NCI-H1694 (cell line): ENCODE measurements at places on chromosomes 16 and 17.

DNA sequence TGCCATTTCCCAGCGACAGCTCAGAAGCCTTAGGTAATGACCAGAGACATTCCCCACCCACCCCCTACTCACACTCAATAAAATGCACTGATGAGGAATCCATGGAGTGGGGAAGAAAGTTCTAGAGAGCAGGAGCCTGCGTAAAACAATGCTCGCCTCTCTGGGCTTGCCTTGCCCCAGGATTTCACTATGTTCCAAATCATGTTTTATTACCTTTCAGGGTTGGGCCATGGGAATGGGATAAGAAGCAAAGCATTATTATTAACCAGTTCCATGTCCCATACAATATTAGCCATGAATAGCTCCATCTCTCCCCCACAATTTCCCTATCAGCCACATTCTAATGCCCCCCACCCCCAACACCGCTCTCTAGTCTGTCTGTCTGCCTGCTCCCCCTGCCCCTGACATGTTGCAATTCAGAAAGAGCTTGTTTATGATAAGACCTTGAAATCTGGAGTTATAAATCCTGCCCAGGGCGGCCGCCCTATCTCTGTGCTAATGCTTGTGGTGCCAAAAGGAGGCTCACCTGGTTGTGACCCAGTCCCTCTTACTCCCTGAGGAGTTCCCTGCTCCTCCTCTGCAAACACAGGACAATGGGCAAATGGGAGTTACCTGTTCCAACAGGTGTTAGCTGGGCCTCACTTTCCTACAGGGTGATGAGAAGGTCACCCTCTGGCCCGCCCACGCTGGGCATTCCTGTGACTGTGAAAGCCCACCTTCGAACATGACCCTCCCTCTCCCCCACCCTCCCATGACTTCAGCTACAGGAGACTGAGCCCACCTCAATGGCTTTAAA lies 28.0 kb upstream of the DDX52 start:
- no peak for DNase-seq

- no peak for DNase-seq
Observed at GRCh38 chr16:52544703-52545102, 2.2 kb downstream of the TOX3 start.

- no peak for DNase-seq
Observed at GRCh38 chr16:11178424-11178823, 77.6 kb downstream of the SOCS1 start.

DNA sequence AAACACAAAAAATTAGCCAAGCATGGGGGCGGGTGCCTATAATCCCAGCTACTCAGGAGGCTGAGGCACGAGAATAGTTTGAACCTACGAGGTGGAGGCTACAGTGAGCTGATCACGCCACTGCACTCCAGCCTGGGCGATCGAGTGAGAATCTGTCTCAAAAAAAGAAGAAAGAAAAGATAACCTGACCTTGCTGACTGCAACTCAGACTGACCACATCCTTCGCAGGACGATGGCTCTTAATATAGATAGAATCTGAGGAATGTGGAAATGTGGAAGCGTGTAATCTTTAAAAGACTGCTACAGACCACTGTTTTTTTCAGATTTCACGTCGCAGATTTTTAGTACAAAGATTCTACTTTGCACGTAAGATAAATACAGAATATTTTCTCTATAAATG lies 37.8 kb downstream of the KLHDC4 start:
- DNase-seq: no peak
